ENCODE measurements at places on chromosomes 1 and 21.

DNA sequence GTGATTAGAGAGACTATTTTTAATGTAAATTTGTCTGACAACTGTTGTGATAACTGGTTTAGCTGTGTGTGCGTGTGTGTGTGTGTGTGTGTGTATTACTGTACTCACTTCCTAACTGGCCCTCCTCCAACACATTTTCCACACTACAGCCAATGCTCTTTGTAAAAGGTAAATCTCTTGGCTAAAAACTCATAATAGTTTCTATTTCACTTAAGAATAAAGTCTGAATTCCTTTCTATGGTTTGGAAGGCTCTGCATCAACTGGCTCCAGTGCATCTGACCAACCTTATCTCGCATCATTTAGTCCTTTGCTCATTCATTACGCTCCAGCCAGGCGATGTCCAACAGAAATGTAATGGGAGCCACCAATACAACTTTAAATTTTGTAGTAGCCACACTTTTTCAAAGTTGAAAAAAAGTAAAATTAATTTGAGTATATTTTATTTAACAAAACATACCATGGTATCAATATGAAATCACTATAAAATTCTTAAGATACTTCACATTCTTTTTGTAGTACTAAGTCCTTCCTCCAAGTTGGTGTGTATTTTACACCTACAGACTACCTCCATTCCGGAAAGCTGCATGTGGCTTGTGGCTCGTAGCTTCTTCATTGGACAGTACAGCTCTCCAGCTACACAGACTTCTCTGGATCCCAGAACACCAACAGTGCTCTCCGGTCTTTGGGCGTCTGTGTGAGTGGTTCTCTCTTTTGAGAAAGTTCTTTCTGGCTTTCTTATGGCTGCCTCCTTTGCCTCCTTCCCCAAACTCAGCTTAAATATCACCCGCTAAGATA, 68.9 kb downstream of the NRIP1 start:
- DNase-seq, result no peak

GRCh38 chr1:65995928-65996327, 203.2 kb downstream of the PDE4B start:
- no peak for DNase-seq

DNA sequence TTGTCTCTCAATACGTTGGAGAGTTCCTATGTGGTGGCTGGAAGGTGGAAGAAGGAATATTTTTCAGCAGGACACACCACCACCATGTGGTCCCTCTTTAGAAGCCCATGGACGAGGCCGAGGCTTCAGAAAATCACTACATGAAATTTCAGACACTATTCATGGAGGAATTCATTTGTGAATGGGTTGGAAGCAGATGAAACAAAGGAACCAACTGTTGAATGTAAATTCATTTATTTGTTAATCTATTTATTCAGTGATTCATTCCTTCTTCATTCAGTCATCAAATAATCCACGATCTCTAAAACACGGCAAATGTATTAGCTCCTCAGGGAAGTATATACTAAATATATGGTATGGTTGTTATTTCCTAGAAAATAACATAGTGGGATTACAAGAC, 12.2 kb downstream of the SLC35F3 start:
- DNase-seq, result no peak

DNA sequence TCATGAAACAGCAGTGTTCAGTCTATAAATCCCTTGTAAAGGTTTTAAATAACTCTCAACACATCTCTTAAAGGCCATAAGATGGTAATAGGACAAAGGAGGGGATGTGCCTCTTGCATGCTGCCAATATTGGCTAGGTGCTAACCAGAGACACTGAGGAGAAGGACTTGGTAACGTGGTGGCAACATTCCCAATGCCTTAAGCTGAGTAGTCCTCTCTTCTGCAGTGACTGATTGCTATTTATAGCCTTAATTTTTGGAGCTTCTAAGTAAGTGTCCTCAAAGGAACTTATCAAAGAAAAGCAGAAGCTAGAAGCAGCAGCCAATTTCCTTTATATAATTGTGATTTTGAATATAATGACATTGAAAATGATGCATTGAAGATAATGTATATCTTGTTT, 63.0 kb downstream of the DPT start:
- DNase-seq, result no peak

Data from AG09319 (cell line).